RWPE1 (cell line): ENCODE measurements at places on chromosomes 7 and 10.

GRCh38 chr10:103193107-103193819 is at the start of gene NT5C2:
Gene NT5C2, minus strand, starts transcription at chr10:103193272. Its CDS starts 18,314 bp downstream, at chr10:103174958.
- DNase-seq, result peak; percentile 89

- DNase-seq, result no peak
These were observed 111.8 kb downstream of the HIP1 start for GRCh38 chr7:75626954-75627353.

GRCh38 chr7:71787513-71787912 is 624.6 kb downstream of the CALN1 start:
- no peak for DNase-seq

DNA sequence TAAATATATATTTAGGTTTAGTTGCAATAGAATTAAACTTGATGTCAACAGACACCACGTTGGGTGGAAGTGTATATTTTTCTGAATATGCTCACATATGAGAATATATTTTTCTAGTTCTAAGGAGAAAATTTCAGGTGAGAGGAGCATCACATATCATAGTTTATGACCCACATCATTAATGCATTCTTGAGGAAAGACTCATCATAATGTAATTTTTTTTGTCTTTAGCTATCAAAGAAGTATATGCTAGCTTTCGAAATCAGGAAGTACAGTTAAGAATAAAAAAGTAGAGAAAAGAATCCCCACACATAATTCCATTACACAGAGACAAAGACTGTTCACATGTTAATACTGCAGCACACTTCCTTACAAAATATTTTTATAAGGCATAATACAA is 30.4 kb downstream of the A1CF start:
- peak; percentile 13 for DNase-seq

- no peak for DNase-seq
These were observed 45.1 kb upstream of the MET start for GRCh38 chr7:116626886-116627285.

GRCh38 chr10:29081231-29081630 is 207.6 kb upstream of the LYZL1 start:
- no peak for DNase-seq

DNA sequence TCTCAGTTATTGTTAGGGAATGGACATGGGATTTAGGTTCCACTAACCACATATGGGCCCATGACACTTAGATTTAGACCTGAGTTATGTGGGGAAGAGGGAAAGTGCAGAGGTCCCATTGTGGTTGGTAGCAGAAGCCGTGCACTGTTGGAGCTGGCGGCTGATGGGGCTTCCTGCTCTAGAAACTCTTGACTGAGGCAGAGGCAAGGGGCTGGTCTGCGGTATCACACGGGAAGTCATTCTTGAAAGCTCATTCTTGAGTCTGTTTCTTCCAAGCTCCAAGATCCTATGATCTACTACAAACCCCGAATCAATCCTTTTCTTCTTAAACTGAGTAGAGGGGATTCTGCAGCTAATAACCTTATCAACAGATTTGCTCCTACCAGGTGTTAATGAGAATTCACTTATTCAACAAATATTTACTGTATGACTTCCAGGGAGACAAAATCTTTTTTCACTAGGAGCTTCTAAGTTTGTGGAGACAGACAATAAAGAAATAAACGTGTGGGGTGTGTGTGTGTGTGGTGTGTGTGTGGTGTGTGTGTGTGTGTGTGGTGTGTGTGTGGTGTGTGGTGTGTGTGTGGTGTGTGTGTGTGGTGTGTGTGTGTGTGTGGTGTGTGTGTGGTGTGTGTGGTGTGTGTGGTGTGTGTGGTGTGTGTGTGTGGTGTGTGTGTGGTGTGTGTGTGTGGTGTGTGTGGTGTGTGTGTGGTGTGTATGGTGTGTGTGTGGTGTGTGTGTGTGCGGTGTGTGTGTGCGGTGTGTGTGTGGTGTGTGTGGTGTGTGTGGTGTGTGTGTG is 57.1 kb downstream of the AOC1 start:
- no peak for DNase-seq

DNA sequence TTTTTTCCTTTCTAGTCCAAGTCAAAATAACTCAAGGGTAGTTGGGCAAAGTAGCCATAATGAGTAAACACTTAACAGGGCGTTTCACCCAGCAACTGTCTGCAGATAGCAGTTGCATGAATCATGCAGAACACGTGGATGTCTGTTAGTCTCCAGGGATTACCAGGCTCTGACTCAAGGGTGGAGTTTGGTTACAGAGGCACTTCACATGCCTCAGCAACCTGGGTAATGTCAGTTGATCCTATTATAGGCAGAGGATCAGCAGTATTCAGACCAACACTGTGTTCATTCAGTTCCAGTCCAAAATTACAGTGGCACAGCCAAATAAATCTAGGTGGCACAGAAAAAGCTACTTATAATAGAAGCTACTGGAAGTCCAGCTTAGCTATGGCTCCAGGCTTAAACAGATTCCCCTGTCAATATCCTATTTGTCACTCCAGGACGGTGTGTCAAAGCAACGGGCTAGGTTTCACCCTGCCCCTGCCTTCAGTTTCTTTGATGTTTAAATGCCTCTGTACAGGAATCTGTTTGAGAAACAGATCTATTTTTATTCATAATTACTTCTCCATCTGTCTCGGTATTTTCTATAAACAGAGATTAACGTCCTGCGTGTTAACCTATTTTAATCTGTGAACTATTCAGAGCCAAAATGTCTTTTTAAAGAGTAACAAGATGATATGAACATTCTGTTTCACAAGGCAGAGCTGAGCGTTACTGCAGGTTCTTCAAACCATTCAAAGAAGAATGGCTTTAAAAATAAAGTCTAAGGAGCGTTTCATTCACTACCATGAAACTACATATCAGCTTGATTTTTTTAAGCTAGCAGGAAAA is 162.6 kb upstream of the AKR1E2 start:
- DNase-seq, result peak; percentile 91

DNA sequence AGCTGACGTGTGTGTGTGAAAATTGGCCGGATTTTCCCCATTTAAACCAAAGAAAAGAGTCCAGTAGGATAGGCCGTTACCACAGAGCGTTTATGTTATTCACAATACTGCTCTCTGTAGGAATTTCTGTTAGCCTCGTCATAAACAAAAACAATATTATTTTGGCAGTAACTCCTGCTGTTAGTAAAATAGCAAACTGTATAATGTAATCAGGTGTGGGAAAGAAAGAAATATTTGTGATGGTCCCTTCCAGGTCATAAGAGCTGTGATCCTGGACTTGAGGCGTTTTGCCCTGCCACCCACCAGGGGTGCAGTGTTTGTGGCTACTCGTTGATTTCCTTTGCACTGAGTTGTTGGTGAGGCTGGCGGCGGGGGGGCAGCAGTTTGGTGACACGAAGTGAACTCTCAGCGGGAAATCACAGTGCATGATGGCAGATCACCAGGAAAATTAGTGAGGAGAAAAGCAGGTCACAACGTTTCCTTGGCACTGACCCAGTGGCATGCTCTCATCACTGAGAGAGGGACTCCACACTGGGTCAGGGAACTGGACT is 2.8 kb downstream of the EEPD1 start:
- no peak for DNase-seq

DNA sequence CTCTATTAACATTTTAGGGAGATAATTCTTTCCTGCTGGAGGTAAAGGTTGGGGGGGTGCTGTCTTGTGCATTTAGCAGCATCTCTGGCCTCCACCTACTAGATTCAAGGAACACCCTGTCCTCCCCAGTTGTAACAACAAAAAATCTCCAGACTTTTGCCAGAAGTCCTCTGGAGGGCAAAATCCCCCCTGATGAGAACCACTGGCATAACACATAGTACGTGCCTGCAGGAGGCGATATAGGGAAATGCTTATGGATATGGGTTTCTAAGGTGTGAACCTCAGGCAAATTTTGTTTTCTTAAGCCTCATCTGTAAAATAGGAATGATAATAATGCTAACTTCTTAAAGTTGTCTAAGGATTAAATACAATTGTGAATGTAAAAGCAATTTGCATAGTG is 2.9 kb upstream of the OSBPL3 start:
- DNase-seq, result no peak
